ENCODE measurements at places on chromosomes 4 and X.

- DNase-seq, result no peak
These were observed 35.5 kb downstream of the F8 start for GRCh38 chrX:154986826-154987575.

GRCh38 chr4:40887764-40888131 lies 138.0 kb downstream of the NSUN7 start:
- DNase-seq, result peak; percentile 52

- peak; percentile 4 for DNase-seq
These were observed 42.0 kb downstream of the PHKA2 start for GRCh38 chrX:18941896-18942295.

- no peak for DNase-seq
These were observed 105.2 kb downstream of the PDE5A start for GRCh38 chr4:119523399-119523798.

DNA sequence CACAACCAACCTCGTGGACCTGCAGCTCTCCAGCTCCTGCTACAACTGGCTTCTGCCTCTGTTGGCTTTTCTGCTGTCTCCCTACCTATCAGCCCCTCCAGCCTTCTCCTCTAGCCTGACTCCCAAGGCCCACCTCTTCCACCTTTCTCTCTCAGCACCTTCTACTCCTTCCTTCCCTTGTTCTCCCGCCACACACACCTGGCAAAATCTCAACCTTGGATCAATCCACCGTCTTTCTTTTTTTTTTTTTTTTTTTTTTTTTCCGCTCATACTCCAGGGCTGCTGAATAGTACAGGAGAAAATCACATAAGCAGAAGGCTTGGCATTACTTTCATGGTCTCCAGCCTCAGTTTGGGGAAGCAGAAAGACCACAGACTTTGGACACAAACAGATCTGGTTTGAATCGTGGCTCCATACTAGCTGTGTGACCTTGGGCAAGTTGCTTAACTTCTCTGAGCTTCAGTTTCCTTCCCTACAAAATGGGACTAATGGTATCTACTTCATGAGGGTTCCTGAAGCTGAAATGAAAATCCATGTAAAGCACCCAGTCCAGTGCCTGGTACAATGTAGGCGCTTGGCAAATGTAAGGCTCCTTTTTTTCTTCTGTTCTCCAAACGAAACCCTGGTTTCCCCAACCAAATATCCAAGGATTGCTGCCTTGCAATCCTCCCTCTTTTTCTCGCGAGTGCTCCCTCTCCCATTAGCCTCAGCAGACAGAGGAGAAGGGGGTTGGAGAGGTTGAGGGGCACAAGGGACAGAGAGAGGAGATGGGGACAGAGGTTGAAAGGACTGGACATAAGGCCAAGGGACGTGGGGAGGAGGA lies 1.7 kb downstream of the FGD1 start:
- DNase-seq, result no peak

DNA sequence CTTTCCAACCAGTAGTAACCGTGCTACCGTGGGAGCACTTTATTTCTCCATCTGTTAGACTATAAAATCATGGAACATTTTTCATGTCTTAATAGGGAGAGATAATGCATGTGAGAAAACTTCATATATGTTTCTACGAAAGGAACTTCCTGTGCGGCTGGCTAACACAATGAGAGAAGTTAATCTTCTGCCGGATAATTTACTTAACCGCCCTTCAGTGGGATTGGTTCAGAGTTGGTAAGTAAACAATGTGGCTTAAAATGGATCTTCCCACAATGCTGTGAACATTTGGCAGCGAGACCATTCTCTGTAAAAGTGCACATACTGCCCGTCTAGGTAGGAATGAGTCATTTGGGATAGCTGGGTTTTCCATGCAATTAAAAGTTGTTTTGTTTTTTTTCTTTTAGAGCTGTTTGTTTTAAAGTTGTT lies 29.6 kb downstream of the PDK3 start:
- DNase-seq, result peak; percentile 86

- no peak for DNase-seq
These were observed 137.6 kb downstream of the CPZ start for GRCh38 chr4:8730159-8730558.

GRCh38 chr4:167014944-167015343 lies 219.3 kb downstream of the SPOCK3 start:
- no peak for DNase-seq

DNA sequence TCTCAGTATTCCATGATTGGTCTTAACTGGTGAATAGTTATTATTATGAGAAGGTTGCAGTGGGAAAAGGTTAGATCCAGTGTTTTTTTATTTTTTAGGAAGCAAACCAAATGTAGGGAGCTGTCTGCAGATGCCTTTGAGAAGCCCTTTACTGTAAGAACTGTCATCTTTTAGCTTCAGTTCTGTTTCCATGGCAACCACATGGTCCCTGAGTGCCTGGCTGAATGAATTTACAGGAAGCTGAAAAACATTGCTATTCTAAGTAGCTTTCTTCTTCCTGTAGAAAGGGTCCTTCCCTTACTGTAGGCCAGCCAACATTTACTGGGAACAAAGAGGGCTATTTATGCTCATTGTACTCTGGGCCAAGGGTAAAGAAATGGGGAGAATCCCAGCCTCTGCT lies 103.3 kb downstream of the DCLK2 start:
- DNase-seq, result peak; percentile 50

DNA sequence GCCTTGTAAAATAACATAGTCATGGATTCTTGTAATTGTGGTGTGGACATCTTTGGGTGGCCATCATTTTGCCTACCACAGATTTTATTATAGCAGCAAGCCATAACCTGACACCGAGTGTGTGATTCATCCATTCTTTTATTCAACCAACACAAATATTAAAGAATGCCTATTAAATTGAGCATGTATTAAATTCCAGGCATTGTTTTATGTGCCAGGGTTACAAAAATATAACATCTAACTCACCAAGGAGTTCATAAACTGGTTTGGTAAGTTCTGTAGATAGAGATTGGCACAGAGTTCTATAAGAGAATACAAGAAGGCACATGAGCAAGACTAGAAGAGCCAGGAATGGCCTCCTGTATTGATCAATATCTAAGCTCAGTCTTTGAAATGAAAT lies 18.0 kb downstream of the NBDY start:
- no peak for DNase-seq

- DNase-seq, result no peak
These were observed 77.4 kb upstream of the BMPR1B start for GRCh38 chr4:94680176-94680862.

DNA sequence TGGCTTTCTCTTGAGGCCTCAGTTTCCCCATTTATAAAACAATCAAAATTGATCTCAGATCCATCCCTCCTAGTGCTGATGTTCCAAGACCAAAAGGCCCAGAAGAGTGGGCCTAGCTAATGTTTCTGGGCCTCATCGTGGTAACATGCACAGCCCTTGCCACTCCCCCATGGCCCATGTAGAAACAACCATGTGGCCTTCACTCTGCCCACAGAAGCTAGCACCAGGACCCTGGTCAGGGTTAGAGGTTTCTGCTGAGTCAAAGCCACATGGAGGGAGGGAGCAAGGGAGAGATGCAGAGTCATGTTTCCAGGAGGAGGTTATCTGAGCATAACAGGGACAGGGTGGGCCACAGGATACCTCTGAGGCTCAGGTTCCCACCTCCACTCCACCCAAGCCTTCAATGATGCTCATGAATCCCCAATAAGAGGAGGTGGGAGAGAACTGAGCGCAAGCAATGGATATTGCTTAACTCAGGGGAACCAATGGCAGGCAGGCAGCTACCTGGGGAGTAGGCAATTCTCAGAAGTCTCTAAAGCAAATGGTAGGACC lies 16.9 kb downstream of the OTUD5 start:
- DNase-seq, result no peak

GRCh38 chr4:13766761-13767540 lies 139.4 kb upstream of the BOD1L1 start:
- DNase-seq, result no peak

- DNase-seq, result no peak
These were observed 12.3 kb downstream of the TLR3 start for GRCh38 chr4:186081202-186081807.

- DNase-seq, result no peak
These were observed 8.2 kb upstream of the TEX11 start for GRCh38 chrX:70916754-70917153.

DNA sequence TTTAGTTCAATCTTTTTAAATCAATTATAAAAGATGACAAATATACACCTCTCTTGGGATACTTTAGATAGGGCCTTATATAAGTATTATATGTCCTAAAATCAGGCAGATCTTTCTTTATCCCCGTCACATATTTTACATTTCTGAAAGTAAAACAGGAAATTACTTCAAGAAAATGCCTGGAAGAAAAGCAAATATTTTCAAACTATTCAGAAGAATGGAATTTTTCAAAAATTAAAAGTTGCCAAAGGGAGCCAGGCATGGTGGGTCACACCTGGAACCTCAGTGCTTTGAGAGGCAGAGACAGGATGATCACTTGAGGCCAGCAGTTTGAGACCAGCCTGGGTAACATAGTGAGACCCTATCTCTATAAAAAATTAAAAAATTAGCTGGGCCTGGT lies 34.4 kb downstream of the MGARP start:
- no peak for DNase-seq

GRCh38 chr4:101102114-101102742 lies 245.1 kb downstream of the PPP3CA start:
- peak; percentile 77 for DNase-seq

DNA sequence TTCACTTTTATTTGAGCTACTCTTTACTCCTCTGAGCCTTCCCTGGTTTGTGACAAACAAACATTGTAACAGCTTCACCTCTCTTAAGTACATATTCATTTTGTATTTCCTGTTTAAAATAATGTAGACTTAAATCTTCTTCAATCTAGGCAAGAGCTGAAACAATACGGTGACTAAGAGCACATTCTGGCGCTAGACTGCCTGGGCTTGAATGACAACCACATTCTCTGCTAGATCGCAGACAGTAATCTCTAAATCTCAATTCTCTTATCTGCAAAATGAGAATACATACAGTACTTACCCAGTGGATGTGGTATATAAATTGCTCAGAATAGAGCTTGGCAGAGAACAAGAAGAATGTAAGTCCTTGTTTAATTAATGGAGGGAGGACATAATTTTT lies 144.8 kb downstream of the ARAP2 start:
- DNase-seq, result no peak

DNA sequence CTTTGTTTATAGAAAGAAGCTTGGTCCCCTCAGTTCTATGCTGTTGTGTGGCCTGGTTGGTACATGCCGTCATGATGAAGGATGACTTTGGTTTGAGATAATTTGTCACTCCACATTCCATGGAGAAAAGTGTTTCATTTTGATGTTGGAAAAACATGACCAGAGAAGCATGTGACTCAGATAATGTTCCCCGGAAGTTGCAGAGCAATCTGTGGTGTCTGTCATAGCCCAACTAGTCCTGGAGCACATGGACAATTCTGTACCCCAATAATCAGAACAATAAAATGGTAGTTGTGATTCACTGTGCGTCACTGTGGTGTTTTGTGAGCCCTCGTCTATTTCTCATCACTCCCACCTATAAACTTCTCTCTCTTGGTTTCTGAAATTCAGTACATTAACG lies 85.1 kb downstream of the PDK3 start:
- peak; percentile 25 for DNase-seq

DNA sequence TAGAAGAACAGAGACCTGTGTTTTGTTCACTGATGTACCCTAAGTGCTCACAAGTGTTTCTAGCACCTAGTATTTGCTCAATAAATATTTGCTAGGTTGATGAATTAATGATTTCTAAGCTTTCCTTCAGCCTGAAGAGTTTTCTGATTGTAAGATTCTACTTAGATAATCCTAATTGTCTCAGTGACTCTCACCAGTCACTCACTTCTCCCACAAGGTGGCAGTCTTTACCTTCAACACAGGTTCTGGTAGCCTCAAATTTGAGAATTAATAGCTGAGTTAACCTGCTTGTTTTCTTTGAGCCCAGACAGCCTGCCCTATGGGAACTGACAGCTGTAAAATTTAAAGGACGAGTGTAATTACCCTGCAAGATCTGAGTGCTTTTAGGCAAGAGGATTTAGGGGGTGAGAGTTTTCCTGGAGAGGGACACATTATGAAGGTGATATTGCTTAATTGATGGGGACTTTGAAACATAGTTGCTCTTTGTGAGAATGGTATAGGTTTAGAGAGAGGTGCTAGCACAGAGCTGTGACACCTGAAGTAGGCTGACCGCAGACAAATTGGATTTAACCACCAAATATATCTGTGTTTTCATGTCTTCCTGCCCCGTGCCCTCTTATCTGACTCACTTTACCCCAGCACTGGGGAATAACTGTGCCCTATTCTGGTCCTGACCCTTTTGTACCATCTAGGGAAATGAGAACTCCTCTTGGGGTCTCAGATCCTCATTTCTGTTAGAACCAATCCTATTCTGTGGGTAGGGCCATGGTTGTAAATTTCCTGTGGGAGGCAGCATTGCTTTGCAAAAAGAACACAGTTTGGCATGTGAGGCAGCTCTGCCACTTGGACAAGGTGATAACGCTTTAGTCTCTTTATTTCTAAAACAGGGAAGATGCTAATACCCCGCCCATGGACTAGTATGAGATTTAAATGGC lies 27.7 kb downstream of the CD38 start:
- peak; percentile 77 for DNase-seq

DNA sequence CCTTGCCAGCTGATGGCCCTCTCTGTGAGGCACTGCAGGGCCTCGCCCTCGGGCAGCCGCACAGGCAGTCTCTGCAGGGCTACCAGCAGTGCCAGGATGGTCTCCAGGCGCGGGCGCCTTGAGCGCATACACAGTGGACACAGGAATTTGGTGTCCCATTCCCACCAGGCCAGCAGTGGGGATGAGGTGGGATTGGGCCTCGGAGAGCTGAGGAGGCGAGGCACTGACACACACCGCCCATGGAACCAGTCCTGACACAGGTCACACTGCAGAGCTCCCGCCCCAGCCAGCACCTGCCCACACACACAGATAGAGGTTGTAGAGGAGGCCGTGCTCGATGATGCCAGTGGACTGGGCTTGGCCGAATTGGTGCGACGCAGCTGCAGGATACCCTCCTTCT lies 30.7 kb downstream of the KDM5C start:
- DNase-seq, result no peak

- no peak for DNase-seq
These were observed 43.5 kb upstream of the PRDX4 start for GRCh38 chrX:23623797-23624196.

DNA sequence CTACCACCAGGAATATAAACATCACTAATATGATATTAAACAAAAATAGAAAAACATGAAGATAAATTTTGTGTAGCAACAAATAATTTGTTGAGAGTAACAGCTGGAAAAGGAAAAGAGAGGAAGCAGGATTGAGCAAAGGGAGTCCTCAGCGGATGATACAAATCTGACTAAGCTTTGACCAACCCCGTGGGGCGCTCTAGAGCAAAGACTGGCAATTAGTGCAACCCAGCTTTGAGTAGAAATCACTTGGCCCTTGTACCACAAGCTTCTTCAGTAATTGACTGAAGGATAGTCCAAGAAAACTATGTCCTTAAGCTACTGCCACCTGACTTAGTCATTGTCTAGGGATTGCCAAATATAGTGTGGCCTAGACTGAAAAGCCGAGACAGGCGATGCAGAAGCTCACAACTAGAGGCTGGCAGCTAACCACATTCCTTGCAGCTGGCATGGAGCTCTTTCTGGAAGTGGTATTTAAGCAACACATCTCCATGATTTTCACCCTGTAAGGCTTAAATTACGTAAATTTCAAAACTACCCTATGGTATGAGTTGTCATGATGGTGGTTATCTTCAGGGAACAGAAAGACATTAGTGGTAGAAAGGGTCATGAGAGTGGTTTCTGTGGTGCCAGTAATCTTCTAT lies 396.0 kb downstream of the PDGFC start:
- peak; percentile 61 for DNase-seq

Data from astrocyte of the hippocampus (primary cell).